ENCODE measurements at places on chromosomes 1 and 21.

GRCh38 chr1:230299191-230300006 is 126.7 kb downstream of the PGBD5 start:
- no peak overlapping the region for H3K4me3 ChIP-seq
- H3K4me1 ChIP-seq = peaks cover 14% of the 10 kb centered on the region
- no peaks in the 10 kb centered on the region for H3K36me3 ChIP-seq
- H3K27ac ChIP-seq = no peak overlapping the region
- DNase-seq = no peak

- DNase-seq = no peak
- no peaks in the 10 kb centered on the region for H3K27me3 ChIP-seq
- H3K4me1 ChIP-seq = peaks cover 22% of the 10 kb centered on the region
- peak overlapping the region; percentile 19 for H3K27ac ChIP-seq
- no peak overlapping the region for H3K4me3 ChIP-seq
These were observed 43.1 kb downstream of the IL12RB2 start for GRCh38 chr1:67350783-67351182.

DNA sequence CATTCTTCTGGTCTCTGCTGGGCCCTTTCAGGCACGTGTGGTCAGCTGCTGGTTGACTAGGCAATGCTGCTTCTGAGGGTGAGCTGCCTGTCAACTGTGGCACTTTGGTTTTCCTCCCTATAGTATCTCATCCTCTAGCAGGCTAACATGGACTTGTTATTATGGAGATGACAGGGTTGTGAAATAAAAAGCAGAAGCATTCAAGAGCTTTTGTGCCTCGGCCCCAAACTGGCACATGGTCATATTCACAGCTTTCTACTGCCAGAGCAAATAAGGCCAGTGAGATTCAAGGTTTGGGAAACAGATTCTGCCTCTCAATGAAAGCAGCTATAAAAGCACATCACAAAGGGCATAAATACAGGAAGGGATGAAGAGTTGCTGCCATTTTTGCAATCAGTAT is 1.6 kb upstream of the ZNF124 start:
- peaks cover 2% of the 10 kb centered on the region for H3K4me1 ChIP-seq
- H3K27me3 ChIP-seq = no peaks in the 10 kb centered on the region
- H3K4me3 ChIP-seq = no peak overlapping the region

DNA sequence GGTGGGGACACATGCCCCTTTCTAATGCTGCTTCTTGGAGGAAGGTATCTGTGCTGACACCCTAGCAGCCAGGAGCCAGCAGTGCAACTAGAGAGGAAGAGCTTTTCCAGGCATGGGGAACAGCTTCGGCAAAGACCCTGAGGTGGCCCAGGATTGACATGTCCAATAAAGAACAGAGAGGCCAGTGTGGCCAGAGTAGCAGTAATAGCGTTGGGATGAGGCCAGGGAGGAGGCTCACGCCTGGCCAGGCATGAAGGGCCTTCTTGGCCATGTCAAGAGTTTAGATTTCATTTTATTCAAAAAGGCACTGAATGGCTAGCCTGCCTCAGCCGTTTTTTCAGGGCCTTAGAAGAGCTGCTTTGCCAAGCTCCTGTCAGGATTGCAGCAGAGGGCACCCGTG is 16.3 kb upstream of the ADAMTSL4 start:
- H3K36me3 ChIP-seq = no peaks in the 10 kb centered on the region
- DNase-seq = no peak
- no peak overlapping the region for H3K4me3 ChIP-seq
- peaks cover 6% of the 10 kb centered on the region for H3K4me1 ChIP-seq

DNA sequence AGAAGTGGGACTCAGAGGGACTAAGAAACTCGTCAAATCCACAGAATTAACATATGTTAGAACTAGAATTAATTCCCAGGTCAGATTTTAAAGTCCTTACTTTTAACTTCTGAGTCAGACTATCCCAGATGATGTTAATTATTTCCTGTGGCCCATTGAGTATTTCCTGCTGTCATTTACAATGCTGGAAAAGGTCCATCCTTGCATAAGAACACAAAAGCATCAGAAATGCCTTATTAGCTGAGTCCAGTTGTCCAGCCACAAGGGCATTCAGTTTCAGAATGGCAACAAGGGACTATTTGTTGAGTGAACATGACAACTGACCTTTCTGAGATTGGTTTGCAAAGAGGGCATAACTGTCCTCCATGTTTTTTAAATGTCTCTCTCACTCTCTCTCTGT is 16.5 kb upstream of the HIVEP3 start:
- H3K27ac ChIP-seq = no peak overlapping the region
- H3K36me3 ChIP-seq = no peaks in the 10 kb centered on the region
- H3K27me3 ChIP-seq = peaks cover 8% of the 10 kb centered on the region
- H3K4me3 ChIP-seq = no peak overlapping the region

DNA sequence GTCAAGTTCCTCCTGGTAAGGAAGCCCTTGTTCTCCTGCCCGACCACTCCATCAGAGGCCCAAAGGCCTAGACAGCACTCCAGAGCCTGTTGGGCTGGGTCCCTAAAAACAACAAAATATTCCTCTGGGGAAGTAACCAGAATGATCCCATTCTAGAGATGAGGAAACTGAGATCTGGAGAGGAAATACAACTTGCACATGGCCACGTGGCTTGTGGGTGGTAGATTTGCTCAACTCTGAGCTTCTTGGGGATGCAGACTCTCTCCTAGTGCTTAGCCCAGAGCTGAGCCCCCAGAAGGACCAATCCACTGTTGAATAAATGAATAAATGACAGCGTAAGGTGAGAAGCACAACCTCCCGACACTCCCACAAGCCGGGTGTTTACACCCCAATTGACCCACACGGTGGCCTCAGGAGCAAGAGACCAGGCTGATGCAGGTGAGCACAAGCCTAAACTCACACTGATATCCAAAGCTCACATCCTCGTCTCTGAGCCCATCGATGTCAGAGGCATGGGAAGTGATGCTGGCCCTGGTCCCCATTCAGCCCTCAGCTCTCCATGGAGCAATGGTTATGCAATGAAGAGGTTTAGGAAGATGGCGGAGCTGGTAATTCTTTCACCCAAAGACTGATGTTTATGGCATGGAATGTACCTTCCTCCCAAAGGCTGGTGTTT is 172.5 kb upstream of the EDN2 start:
- peaks cover 80% of the 10 kb centered on the region for H3K4me1 ChIP-seq
- peaks cover 63% of the 10 kb centered on the region for H3K36me3 ChIP-seq
- H3K4me3 ChIP-seq = peak overlapping the region; percentile 74
- peak overlapping the region; percentile 50 for H3K27ac ChIP-seq
